ENCODE measurements at places on chromosomes 2 and 18.

DNA sequence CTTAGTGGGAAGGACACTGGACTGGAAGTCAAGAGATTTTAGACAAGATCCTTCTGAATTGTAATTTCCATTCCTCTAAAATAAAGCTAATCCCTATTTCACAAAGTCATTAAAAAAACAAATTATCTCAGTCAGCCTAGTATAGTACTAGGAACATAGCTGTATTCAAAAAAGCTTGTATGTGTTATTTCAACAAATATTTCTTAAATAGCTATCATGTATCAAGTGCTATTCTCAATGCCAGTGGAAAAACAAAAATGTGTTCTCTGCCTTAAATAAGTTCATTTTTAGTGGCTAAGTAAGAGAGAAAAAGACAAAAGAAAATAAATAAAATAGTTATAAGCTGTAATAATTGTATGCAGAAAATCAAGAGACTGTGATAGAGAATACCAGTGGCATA lies 541.8 kb upstream of the CDH2 start:
- DNase-seq, result no peak

- no peak for DNase-seq
Measured at GRCh38 chr2:95311815-95312542, 14.8 kb downstream of the KCNIP3 start.

DNA sequence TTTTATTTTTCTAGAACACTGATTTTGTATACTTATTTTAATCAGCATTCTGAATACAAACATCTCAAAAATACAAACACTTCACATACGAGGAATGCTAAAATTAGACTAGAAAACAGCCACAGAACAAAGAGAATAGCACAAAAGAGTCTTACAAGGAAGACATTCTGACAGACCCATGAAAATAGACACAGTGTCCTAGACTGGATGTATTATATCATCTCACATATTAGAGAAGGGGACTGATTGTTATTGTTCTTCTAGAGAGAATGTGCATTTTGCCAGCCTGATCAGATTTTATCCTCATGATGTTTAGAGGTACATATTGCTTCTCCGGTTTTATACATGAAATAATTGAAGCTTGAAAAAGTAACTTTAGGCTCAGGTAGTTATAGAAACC lies 357.9 kb downstream of the DPP10 start:
- no peak for DNase-seq

GRCh38 chr2:240462073-240462706 lies 26.7 kb downstream of the GPC1 start:
- no peak for DNase-seq

Measured in stimulated activated CD8-positive, alpha-beta memory T cell treated with anti-CD3 and anti-CD28 coated beads, Interleukin-4, amount 100 ng/mL, for 4 hours (primary cell).